Stimulated activated CD4-positive, alpha-beta T cell treated with anti-CD3 and anti-CD28 coated beads, Interleukin-15, amount 100 ng/mL, for 48 hours (primary cell): ENCODE measurements at places on chromosomes 6 and 20.

DNA sequence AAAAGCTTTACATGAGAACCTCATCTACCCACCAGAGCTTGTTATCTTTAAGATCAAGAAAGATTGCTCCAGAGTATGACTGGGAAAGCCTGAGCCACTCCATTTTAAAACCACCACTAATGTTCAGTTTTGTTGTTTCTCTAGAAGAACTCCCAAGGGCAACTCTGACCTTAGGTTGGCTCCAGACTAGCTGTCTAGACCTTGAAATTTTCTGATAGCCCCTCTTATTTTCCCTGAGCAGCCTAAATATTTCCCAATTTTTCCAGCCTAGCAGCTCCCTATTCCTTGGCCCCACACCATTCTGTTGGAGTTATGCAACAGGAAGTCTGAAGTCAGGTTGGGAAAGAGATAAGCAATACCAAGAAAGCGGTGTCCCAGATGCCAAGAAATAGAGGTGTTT, 84.6 kb upstream of the TCF21 start:
- DNase-seq, result no peak

DNA sequence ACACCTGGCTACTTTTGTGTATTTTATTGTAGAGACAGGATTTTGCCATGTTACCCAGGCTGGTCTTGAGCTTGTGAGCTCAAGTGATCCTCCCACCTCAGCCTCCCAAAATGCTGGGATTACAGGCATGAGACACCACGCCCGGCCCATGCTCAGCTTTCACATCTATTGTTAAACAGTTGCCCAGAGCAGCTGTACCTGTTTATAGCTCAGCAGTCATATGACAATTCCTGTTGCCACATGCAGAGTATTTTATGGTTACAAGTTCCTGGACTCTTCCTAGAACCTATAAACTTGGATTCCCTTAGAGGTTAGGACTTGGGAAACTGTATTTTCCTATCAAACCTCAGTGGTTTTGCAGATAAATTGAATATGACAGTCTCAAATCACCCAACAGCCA, 188.3 kb upstream of the KCNG1 start:
- no peak for DNase-seq

GRCh38 chr20:49268600-49269365, 9.1 kb downstream of the ZNFX1 start:
- no peak for DNase-seq

DNA sequence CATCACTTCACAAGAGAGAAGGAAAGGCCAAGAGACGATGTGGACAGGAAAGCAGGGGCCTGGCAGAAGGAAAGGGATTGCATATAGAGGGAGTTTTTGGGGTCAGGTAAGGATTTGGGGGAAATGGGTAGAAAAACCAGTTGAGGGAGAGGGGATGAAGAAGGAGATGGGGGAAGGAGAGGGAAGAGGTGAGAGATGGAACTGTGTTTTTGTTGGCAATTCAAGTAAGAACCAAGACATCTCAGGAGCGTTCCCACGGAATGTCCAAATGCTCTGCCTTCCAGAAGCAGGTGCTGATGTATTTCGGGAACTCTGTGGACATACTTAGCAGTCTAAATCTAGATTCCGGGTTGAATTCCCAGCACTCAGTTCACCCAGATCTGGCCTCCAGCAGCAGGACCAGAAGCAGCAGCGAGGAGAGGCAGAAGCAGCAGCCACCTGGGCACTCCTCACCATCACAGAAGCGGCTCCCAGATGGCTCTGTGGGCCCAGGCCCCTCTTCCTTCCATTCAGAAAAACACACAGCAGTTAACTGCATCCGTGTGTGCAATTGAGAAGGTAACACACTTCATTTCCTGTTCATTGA, 88.8 kb downstream of the DZANK1 start:
- no peak for DNase-seq

DNA sequence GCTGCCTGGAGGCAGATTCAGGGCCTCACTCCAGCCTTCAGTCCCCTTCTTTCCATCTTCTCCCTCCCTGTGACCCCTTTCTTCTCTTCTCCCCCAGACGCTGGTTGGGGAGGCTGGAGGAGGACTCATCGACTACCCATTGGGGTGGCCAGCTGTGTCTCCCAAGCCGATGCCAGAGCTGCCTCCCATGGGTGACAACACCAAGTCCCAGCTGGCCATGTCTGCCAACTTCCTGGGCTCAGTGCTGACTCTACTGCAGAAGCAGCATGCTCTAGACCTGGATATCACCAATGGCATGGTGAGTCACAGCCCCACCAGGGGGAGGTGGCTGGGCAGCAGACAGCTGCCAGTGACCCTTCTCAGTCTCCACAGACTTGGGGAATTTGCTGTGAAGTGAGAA, 12.9 kb downstream of the BPIFB4 start:
- DNase-seq, result no peak

GRCh38 chr20:59933849-59934585, 580 bp upstream of the SYCP2 start:
- peak; percentile 66 for DNase-seq

DNA sequence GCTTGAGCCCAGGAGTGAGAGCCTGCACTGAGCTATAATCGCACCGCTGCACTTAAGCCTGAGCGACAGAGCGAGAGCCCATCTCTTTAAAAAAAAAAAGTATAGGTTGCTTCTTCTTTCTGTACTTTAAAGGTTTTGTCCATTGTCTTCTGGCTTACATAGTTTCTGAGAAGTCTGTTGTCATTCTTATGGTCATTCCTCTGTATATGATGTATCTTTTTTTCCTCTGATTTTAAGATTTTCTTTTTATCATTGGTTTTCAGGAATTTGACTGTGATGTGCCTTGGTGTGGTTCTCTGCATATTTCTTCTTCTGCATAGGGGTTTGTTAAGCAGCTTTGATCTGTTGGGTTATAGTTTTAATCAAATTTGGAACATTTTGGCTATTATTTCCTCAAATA, 29.1 kb downstream of the QRSL1 start:
- DNase-seq, result no peak
